ENCODE measurements at places on chromosomes 5 and 9.

DNA sequence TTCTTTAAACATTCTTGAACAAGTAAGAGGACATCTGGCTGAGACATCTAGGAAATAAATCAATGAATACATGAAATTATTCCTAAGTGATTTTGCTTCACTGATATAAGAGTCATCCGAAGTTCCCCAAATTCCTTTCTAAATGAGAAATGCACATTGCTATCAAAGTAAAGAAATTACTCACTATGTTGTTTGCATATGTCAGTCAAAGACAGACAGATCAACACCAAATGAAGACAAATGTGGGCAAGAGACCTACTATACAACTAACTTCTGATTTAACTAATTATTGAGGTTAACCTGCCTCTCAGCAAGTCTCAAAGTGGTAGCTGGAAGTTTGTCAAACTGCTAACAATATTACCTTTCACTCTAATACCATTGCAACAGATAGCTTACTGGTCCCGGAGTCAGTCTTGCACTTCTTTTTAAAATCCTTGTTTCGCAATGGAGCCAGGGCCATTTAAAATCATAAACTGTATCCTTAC, 13.2 kb downstream of the TUT7 start:
- no peak for DNase-seq

DNA sequence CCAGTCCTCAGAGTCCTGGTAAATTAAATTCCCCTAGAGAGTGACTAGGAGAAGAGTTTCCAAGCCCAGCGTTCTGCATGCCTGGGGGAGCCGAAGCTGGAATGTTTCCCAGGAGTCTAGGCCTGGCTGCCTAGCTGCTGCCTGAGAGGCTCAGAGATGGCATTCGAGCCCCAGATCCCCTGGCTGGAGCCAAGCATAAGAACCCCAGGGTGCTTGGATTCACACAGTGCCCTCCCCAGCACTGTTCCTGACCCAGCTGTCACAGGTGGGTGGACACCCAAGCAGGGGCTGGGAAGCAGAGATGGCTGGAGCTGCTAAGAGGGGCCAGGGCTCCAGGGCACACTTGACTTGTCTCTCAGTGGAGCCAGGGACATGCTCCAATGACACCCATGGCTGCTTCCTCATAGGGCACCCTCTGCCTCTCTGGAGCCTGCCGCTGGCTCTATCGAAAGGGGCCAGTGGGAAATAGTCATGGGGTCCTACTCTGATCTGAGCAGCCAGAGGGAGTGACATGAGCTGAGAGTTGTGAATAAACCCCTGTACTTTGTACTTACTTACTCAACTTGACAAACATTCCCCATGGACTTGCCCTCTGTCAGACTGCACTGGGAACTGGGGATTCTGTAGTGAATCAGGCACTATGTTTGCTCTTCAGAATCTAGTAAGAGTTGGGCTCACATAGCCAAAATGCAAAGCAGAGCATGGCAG, 62.6 kb upstream of the XPA start:
- no peak for DNase-seq

DNA sequence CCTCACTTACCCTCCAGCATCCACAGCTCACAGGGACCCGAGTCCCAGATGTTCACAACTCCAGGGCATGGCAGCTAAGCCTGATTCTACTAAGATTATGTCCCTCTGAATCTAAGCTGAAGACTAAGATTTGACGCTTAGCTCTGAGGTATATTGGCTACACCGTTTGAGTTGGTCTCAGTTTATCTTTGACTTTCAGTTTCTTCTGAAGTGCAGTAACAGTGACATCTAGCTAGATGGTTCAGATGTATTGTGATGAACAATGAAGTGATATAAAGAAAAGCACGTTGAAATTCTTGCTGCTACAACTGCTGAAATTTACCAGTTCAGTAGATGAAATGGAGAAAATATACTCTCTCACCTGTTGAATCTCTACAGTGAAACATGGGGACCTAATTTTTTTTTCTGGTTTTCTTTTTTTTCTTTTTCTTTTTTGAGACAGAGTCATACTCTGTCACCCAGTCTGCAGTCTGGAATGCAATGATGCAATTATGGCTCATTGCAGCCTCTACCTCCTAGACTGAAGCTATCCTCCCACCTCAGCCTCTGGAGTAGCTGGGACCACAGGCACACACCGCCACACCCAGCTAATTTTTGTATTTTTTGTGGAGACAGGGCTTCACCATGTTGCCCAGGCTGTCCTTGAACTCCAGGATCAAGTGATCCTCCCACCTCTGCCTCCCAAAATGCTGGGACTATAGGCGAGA, 15.7 kb downstream of the RFK start:
- DNase-seq = no peak

GRCh38 chr9:5563417-5563815, 53.1 kb downstream of the PDCD1LG2 start:
- peak; percentile 12 for DNase-seq

- no peak for DNase-seq
Observed at GRCh38 chr9:90092508-90092907, 487.7 kb downstream of the GADD45G start.

- DNase-seq = no peak
Observed at GRCh38 chr5:159274676-159275075, 11.6 kb downstream of the UBLCP1 start.

DNA sequence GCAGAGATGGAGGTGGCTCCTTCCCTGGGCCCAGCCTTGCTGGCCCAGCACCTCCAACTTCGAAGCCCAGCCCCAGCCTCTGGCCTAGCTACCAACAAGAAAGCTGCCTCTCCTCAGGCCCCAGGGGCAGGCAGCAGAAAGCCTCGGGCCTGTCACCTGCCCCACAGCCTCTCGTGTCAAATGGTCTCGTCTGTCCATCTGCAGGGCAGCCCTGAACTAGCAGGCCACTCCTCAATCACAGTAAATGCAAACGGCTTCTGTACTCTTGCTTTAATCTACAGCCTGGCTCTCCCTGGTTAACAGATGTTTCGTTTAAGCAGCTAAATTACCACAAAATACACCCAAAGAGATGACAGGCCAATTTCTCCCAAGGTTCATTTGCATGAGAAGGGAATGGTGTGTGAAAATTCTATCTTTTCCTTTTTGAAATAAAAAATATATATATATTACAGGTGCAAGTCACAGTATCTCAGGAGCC, 21.5 kb downstream of the VAV2 start:
- DNase-seq = no peak

DNA sequence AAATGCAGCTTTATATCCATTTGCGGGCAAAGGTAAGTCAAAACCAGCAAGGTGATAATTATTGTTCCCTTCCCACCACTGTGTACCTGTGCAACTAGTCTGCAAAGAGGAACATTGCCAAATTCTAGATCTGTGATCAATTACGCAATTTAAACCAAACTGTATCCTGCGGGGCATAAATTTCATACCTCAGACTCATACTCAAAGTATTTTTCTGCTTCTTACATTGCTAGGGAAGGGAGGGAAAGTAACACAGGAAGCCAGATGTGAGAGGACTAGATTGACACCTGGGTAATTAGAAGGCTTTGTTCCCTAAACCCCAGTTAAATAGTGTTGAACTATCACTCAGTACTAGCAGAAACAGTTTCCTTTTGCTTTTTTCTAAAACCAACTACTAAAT, 240.2 kb upstream of the ZNF608 start:
- DNase-seq = no peak

DNA sequence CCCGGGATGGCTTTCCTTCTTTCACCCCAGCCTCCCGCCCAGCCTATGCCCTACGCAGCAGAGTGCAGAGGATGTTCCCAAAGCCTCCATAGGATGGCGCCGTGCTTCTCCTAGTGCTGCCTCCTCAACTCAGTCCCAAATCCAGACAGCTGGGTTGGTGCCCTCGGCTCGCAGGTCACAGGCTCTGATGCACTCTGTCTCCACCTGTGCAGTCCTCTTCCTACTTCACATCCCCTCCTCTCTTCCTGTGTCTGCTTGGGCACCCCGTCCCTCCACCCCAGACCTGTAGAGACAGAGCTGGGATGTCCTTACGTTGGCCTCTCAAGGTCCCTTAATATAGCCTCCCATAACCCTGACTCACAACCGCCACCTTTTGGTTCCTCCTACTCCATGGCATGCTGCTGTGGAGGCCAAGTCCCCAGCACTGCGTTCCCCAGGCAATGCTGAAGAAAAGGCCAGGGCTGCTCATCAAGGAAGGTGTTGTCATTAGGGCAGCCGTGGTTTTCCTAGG, 314.4 kb downstream of the GADD45G start:
- DNase-seq = peak; percentile 41

DNA sequence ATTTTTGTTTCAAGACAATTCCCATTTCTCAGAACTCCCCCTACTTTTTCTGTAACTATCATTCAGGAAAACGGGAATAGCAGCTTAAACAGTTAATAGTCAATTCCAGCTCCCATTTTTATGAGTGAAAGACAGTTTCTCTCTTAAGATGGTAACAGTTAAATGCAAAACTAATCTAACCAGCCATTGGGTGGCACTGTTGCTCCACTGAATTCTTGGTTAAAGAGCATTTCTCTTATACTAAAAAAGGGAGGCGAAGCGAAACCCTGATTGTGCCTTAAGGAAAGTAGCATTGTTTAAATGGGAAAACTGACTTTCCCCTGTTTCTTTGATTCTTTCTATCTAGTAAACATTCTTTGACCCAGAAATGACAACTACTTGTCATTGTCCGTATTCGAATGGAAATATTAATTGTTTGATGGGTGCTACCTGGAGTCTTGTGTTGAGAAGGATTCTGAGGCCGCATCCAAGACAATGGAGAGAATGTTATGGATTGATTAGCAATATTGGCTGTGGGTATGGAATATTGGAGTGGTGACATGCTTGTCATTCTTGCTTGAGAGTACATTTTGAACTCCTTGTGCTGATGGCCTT, 507.8 kb downstream of the MAT2B start:
- peak; percentile 89 for DNase-seq

DNA sequence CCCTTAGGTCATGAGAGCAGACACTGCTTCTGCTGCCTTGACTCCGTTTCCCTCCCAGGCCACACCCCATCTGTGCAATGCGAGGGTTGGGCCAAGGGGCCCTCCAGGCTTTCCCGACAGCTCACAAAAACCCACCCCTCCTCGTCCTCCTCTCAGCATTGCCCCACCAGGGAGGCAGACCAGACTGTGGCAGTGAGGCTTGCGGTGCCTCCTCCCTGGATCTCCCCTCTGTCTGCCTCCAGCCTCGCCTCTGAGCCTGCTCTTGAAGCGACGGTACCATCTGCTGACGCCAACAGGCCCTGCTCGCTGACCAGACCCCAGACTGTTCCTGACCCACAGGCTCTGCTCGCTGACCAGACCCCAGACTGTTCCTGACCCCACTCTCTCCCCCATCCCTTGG, 99.2 kb upstream of the CACNA1B start:
- no peak for DNase-seq

GRCh38 chr5:4634342-4634741, 505.8 kb upstream of the ADAMTS16 start:
- no peak for DNase-seq

DNA sequence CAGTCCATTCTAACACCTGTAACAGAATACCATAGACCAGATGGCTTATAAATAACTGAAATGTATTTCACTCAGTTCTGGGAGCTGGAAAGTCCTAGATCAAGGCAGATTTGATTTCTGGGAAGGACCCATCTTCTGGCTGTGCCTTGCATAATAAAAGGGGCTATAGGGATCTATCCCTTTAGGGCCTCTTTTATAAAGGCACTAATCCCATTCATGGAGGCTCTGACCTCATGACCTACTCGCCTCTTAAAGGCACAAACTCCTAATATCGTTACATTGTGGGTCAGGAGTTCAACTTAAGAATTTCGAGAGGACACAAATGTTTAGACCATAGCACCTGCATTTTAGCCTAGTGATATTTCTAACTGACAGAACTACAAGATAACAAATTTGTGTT, 619.0 kb downstream of the CDH18 start:
- DNase-seq = no peak

DNA sequence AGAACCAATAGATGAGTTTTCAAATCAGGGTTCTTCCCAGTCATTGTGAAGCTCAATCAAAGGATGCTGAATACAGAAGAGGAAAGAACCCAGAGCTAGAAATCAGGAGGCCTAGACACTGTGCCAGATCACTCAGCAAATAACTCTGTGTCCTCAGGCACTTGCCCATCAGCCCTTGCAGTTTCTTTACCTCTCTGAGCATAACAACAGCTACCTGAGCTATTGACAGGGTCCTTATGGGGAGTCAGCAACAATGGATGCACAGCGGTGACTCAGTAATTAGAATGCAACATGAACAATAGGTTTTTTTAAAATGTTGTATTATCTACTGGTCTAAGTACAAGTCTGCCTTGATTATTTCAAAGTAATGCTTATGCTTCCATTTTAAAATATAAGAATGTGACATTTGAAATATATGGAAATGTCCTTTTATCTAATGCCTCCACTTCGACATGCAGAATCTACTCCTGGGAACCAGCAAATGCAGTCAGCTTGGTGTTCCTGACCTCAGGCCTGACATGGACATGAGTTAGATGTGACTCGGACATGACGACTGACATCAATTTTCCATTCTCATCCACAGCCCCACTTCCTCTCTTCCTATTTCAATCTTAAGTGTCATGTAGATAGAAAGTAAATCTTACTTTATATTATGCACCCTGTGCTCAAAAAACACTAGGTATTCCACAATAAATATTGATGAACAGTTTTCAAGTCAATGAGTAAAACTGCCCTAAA, 155.0 kb downstream of the TLE1 start:
- peak; percentile 44 for DNase-seq

DNA sequence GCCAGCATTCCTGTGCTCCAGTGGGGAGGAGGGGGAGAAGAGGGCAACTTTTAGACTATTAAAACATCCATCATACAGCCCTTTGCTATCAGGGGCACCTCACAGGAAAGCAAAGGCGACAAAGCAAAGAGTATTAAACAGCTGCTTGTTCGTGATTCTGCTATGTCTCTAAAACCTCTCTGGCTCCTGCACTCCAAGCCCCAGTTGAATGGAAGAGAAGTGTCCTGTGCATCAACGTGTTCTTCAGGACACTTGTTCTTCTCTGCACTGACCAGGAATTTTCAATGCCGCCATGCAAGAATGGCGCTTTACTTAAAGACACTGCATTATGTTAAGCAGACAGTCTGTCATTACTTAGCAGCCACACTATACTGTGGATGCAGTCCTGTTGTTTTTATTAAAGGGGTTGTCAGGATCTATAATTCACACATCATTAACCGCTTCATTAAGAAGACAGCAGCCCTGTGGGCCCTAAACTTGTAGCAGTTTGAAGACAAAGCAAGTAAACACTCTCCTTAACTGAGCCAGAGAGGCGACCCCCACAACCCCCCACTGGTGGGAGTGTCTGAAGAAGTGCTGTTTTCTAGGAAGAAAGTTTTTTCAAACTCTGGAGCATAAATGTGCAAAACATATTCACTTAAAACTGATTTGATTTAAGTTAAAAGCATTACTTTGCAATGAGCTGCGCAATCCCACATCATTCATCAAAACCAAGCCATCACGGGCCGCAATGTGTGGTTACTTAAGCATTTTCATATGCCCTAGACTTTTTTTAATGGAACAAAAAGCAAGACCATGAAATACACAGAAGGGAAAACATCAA, 164.5 kb downstream of the ZNF608 start:
- no peak for DNase-seq

All from lung microvascular endothelial cell (primary cell).